Left renal cortex interstitium (tissue), 4 donors: ENCODE measurements at places on chromosomes 1 and 21.

- no peak for DNase-seq
These were observed 500.8 kb upstream of the PBX1 start for GRCh38 chr1:164058198-164058597.

- no peak for DNase-seq
These were observed 98.0 kb upstream of the DUSP10 start for GRCh38 chr1:221839782-221840395.

GRCh38 chr1:98920441-98921110, 84.1 kb downstream of the PLPPR5 start:
- DNase-seq = no peak

GRCh38 chr1:70966018-70966638, 81.5 kb downstream of the PTGER3 start:
- DNase-seq = no peak

- no peak for DNase-seq
These were observed 23.8 kb downstream of the ALDH9A1 start for GRCh38 chr1:165674599-165674998.

DNA sequence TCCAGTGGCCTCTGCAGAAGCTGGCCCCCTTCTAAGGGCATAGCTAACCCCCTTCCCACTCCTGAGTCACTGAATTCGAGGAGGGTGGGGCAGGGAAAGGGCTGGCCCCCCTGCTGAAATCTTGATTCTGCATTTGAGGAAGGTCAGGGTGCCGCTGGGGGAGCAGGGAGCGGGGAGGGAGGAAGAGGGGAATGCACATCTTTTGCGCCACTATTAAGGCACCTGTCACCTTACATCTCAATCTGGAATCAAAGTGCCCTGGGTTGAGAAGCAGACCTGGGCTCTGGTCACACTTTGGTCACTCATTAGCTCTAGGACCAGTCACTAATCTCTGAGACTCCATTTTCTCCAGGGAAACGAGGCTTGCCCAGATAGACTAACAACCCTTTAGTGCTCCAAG, 62.0 kb downstream of the TOR1AIP2 start:
- DNase-seq = no peak

DNA sequence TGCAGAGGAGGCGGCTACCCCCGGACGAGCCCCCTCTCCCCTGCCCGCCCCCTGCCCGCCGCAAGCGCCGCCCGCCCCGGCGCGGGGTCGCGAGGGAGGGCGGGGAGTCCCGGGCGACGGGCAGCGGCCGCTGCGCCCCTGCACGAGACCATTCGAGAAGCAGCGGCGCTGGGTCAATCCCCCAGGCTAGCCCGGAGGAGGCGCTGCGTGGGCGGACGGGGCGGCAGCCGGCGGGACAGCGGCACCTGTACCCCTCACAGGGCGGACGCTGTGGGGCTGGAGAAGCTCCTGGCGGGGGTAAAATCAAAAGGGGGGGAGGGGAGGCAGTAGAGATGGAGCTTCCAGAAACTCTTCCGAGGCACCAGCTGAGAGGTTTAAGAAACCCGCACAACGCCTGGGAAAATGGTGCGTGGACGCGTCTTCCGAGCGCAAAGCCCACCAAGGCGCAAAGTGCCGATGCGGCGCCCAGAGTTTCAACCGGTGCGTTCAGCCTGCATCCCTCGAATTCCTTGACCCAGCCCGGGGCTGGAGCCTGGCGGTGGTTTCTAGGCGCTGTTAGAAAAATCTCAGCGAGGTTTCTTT, at the start of gene PLPPR5:
PLPPR5 (minus strand) TSS at position 1 of the 582 bp plus-strand sequence. CDS start 190 bp downstream, outside the sequence.
- DNase-seq = no peak

- no peak for DNase-seq
These were observed 7.2 kb downstream of the VANGL1 start for GRCh38 chr1:115648717-115649691.

DNA sequence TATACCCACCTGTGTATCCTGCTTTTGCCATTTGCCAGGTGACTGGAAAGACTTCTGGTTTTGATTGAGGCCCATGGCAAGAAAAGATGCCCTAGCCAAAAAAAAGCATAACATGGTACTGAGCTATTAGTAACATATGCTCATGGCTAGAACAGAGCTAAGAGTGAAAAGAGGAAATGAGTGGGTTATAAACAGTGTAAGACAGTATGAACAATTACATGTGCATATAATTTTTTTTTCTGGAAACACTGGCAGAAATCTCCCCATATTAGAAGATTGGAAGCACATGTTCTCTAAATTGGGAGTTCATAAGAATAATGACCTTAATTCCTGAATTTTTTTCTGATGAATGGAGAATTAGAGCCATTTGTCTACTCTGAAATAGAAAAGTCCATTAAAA, 41.2 kb upstream of the PDC start:
- no peak for DNase-seq

- DNase-seq = no peak
These were observed 16.9 kb upstream of the VANGL1 start for GRCh38 chr1:115624859-115625258.

GRCh38 chr1:33426916-33427315, 4.0 kb downstream of the PHC2 start:
- DNase-seq = no peak

DNA sequence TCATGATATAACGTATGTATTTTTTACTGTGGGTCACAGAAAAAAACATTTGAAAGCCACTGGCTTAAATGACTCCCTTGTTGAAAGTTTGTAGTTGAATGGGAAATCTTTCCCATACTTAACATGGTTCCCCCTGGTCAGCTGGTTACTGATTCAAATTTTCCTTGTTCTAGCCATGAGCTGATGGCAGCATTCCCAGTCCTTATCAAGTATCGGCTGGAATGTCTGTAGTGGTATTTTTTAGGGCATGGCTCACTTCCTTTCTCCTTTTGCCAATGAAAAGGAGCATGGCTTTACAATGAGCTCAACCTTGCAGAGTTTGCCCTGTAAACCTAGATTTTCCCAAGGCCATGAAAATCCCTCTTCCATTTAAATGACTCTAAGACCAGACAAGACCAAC, 55.7 kb downstream of the GIPC2 start:
- no peak for DNase-seq

DNA sequence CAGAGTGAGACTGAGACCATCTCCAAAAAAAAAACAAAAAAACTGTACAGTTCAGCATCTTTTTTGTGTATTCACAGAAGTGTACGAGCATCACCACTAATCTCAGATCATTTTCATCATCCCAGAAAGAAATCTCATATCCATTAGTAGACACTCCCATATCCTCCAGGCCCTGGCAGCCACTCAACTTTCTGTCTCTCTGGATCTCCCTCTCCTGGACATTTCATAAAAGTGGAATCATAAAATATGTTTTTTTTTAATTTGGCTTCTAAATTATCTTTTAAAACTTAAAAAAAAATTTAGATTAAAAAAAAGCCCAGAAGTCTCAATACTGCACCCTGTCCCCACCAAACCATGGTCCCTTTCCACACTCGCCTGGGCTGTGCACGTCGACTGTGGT, 22.1 kb downstream of the RIPPLY3 start:
- DNase-seq = no peak

DNA sequence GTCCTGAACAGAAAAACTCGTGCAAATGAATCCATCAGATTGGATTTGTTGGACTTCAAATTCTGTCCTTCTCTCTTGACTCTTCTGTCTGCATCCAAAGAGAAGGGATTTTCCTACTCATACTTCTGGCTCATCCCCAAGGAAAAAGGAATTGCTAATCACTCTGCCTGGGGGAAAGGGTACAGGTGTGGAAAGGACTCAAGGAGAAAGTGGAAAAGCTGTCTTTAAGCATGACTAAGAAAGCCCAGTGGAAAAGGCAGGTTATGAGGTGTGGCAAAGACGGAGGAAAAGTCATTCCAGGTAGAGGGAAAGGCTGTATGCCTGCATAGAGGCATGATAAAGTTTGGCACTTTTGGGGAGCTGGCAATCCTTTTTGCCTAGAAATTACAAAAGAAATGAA, 43.4 kb downstream of the PTGS2 start:
- no peak for DNase-seq

GRCh38 chr1:183285746-183286145, 99.7 kb downstream of the LAMC2 start:
- DNase-seq = no peak

DNA sequence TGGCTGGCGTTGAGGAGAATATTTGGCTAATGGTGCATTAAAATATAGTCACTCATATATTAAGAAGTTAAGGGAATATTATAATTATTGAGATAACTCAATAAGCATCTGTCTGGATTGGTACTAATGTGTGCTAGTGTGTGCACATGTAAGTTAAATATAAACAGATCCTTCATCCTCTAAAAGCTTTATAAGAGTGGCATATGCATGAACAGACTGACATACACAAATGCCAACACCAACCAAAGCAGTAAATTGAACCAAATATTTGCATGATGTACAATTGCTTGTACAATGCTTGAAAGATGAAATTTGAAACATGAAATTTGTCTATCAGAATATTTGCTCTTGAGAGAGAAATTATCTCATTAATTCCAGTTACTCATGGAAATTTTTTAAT, 344.9 kb downstream of the ADGRL2 start:
- no peak for DNase-seq

DNA sequence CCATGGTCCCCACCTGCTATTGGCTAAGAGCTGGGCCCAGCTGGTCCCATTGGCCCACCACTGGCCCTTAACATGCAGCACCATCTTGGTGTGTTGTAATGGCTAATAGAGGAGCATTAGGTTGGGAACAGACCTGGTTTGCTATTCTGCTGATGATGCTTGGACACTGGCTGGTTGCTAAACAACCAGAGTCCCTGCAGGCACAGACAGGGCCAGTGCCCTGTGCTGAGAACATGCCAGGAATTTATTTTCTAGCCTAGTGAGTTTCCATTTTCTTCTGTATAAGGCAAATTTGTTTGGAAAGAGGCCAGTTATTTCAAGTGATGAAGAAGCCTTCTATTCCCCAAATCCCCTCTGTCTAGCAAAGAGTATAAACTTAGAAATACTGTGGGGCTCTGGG, 42.9 kb upstream of the TDRD10 start:
- DNase-seq = no peak

DNA sequence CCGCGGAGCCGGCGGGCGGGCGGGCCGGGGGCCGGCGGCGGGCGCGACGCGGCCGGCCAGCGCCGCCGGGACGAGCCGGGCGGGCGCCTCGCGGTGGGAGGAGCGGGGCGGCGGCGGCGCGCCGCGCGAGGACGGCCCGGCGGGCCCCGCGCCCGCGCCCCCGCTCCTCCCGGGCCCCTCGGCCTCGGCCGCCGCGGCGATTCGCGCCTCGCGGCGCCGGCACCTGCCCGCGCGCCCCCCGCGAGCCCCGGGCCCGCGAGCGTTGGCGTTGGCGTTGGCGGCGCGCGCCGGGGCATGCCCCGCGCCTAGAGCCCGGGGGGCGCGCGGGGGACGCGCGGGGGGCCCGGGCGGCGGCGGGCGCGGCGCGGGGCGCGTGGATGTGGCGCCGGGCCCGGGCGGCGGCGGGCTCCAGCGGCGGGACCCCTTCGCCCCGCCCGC, at the start of gene SKI:
SKI (plus strand) TSS at position 163 of the 438 bp plus-strand sequence. CDS start 448 bp downstream, outside the sequence.
- no peak for DNase-seq

DNA sequence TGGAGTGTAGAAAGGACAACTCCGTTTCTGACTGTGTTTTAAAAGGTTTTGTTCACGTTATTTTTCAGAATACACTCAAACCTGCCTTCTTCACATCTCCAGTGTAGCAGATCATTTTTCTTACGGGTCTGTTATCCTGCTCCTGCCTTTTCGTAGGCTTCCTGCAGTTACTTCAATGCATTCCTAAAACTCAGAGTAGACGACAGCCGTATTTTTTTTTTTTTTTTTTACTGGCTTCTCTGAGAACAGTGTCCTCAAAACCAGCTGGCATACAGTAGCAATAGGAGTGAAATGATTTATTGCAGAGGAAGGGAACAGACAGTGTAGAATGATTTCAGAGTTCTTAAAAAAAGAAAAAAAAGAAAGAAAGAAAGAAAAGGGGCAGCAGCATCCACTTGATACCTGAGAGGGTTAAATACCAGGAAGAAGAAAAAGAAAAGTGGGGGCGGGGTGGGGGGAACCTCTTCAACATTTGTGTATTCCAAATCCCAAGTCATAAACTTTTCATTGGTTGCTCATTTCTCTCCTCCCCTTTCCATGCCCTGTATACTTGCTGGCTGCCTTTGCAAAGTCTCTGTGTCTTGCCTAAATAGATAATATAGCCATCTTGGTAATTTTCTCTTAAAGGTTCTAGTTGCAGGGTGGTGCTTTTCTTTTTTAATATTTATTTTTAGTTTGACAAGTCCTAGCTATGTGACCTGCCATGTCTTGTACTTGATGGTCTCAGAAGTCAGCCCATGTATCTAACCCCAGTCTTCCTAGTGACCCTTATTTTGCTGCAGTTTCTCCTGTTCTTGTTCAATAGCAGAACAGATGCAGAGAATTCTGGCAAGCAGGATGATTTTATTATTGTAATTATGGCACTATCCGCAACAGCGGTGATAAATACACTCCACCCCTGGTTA, 2.8 kb downstream of the TGFB2 start:
- no peak for DNase-seq

DNA sequence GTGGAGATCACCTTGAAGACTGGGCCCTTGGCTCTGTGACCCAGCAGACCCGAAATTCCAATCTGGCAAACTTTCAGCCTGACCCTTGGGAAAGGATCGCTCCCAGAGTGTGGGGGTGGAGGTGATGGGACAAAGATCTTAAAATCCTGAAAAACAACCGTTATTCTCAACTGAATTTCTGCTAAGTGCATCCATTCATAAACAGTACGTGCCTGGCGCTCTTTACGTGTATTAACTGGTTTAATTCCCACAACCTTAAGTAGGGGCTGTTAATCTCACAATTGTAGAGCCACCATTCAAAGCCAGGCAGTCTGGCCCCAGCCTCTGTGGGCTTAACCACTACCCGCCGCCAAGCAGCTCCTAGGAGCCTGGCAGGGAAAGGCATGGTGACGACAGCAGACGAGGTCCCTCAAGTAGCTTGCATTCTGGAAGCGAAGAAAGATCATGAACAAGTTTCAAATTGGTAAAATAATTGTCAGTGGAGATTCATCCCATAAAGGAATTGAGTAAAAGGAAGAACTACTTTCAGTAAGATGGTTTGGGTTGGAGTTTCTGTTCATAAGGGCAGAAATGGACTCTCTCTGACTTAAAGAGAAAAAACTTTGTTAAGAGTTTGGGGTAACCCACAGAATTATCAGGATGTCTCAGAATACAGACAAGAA, 11.4 kb upstream of the RGS16 start:
- no peak for DNase-seq

GRCh38 chr1:228919914-228920313, 184.6 kb downstream of the RHOU start:
- no peak for DNase-seq

GRCh38 chr1:202659974-202660373, 50.3 kb downstream of the SYT2 start:
- no peak for DNase-seq

GRCh38 chr1:21234779-21235178, 55.5 kb downstream of the ECE1 start:
- no peak for DNase-seq
